Aorta (tissue), 5 donors: ENCODE measurements at places on chromosomes 12 and 14.

DNA sequence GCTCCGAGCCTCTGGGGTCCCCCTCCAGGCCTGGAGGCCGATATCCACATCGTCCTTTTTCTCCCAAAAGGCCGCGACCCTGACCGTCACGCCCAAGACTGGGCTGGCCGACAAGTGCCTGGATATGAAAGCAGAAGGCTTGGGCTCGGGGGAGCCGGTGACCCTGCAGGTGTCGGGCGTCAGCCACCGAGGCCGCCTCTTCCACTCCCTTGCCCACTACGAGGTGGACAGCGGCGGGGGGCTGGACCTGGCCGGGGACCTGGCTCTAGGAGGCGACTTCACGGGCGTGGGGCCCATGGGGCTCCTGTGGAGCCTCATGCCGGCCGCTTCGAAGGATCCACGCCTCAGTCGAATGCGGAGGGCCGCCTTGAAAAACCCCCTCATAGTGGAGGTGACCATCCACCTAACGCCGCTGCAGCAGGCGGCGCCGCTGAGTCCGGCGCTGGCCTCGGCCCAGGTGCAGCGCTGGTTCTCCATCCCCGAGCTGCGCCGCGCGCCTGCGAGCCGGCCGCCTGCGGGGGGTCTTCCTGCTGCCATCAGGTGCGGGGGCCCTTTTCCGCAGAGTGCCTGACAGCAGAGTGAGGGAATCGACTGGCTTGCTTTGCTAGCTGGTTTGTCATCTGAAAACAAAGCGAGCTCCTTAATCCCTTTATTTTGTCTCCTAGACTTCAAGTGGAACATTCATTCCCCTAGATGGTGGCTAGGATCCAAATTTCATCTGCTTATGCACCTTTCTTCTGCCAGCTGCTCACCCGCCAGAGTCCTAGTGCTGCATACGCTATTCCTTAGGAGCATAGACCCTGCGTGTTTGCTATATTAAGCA is 10.6 kb upstream of the DNAL1 start:
- no peaks in the 10 kb centered on the region for H3K36me3 ChIP-seq
- no peaks in the 10 kb centered on the region for H3K27me3 ChIP-seq
- peak; percentile 85 for DNase-seq
- no peak overlapping the region for H3K27ac ChIP-seq

DNA sequence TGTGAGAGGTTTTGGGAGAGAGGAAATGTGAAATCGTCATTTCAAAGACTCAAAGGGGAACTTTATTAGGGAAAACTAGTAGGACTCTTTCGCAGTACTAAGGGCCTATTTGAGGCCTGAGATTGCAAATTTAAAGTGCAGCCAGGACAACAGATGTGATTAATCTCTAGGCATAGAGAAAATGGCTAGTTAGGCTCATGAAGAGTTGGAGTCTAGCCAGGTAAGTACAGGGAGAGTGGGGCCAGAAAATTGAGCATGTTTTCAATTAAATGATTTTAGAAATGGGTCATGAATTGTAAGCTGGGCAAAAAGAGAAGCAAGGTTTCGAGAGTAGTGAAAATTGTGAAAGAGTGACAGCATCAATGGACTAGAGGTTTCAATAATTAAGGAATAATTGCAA is 91.9 kb upstream of the LMNTD1 start:
- no peak overlapping the region for H3K4me3 ChIP-seq
- DNase-seq, result no peak
- H3K27me3 ChIP-seq, result no peaks in the 10 kb centered on the region
- H3K27ac ChIP-seq, result no peak overlapping the region
- no peaks in the 10 kb centered on the region for H3K4me1 ChIP-seq

DNA sequence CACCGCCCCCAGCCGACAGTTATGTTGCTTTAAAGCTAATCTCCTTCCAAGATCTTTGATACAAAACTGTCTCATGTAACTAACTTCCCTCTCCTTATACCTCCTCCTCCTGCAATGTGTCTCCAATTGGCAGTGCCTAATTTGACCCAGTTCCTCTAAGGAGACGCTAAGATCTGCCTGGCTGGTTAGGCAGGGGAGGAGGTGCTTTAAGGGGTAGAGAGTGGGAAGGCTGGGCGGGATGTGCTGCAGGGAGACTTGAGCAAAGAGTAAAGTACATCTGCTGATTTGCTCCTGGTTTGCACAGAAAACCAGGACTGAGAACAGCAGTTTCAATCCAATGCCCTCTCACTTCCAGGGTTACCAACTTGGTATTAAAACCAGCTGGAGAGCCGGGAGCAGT is 7.4 kb upstream of the IKZF4 start:
- H3K4me1 ChIP-seq, result no peaks in the 10 kb centered on the region
- no peaks in the 10 kb centered on the region for H3K27me3 ChIP-seq
- no peak for DNase-seq

GRCh38 chr12:80441921-80442320 is 2.1 kb upstream of the PTPRQ start:
- no peaks in the 10 kb centered on the region for H3K36me3 ChIP-seq
- H3K27me3 ChIP-seq, result no peaks in the 10 kb centered on the region

DNA sequence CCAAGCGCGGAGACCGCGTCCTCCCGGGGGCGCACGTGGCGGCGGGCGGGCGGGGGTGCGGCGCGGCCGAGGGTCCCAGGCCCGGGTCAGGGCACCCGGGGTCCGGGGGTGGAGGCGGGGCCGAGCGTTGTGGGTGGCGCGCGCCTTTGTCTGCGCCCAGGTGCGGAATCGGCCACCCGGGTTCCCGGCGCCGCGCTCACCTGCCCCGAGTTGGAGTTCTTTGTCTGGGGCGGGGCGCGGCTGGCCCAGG is 50.1 kb downstream of the LRCOL1 start:
- DNase-seq, result no peak
- peak overlapping the region; percentile 58 for H3K4me3 ChIP-seq
- no peaks in the 10 kb centered on the region for H3K27me3 ChIP-seq
- H3K36me3 ChIP-seq, result no peaks in the 10 kb centered on the region
